ENCODE measurements at places on chromosomes 12 and 14. TPM values are rescaled to one million over a fixed set of nuclear protein-coding genes. Genes with fewer than 3 reads are reported as not detected.

DNA sequence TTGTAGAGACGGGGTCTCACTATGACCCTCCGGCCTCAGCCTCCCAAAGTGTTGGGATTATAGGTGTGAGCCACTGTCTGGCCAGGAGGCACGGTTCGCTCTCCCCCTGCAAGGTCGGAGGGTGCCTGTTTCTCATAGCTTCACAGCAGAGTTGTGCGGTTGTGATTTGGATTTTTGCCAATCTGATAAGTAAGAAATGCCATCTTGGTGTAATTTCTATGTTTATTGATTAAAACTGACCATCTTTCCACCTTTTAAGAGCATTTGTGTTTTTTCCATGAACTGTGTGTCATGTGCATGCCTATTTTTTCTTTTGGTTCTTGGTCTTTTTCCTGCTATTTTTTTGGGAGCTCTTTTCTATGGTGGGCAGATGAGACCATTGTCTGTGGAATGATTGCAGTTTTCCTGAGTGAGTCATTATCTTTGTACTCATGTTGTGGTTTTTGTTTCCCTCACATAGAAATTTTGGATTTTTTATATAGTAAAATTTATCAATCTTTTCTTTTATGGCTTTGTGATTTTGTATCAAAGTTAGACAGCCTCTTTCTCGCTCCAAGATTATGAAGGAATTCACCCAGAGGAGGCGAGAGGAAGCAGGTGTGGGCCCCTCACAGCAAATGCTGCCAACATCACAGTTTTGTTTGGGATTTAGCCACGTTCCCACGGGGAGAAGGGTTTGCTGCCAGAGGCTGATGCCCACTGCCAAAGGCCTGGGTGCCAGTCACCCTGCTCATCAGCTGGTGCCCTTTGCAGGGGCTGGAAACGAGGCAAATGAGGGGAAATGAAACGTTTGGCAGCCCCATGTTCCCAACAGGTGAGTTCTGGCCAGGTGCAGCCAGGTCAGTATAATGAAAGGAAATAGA, 47.2 kb downstream of the RFX4 start:
- H3K4me3 ChIP-seq, result no peak overlapping the region
- H3K36me3 ChIP-seq, result no peaks in the 10 kb centered on the region
- no peaks in the 10 kb centered on the region for H3K4me1 ChIP-seq
- H3K27ac ChIP-seq, result no peak overlapping the region

- no peaks in the 10 kb centered on the region for H3K4me1 ChIP-seq
- no peak overlapping the region for H3K27ac ChIP-seq
- H3K36me3 ChIP-seq, result no peaks in the 10 kb centered on the region
- no peak for DNase-seq
Measured at GRCh38 chr12:41959271-41959670, 185.4 kb downstream of the GXYLT1 start.

DNA sequence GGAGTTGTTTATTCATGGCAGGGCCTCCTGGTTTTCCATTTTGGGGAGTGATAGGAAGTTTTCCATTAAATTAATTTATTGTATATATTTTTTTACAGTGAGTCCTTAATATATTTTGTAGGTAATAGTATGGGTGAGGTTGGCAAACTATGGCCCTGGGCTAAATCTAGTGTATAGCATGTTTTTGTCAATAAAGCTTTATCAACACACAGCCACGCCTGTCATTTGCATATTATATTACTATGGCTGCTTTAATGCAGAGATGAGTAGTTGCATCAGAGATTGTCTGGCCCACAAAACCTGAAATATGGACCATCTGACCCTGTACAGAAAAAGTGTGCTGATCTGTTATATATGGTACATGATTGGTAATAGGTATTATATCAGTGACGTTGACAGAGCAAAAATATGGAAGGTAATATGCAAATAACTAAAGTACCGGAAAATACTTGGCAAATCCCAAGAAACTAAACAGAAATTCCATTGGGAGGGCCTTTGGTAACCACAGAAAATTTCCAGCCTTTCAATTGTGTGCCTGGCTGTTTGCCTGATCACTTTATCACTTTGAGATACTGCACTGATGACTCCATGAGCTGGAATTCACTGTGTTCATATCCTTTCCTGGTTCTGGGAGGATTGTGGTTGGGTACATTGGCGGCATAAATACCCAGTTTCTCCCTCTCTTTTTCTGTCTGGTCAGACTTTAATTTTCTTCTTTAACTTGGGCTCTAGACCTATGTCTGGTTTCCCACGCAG, 61.7 kb upstream of the RFLNA start:
- no peaks in the 10 kb centered on the region for H3K36me3 ChIP-seq
- no peak overlapping the region for H3K27ac ChIP-seq
- DNase-seq, result no peak
- H3K27me3 ChIP-seq, result peaks cover 5% of the 10 kb centered on the region
- H3K4me1 ChIP-seq, result peaks cover under 1% of the 10 kb centered on the region

Gene FSCB
- total RNA-seq, result not detected

DNA sequence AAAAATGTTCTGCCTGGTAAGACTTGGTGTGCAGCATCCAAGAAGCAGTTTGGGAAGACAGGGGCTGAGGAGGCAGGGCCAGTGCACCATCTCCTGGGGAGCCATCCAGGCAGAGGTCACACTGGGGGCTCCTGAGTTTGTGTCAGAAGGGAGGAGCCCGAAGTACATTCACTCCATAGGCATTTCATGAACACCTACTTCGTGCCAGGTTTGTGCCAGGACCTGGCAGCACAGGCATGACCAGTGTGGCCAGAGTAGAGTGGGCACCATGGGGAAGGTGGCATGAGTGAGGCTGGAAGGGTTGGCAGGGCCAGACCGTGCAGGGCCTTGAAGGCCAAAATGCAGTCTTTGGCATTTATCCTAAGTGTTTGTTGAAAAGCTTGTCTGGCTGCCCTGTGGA, 86.5 kb upstream of the RIN3 start:
- no peak for DNase-seq
- H3K27me3 ChIP-seq, result no peaks in the 10 kb centered on the region
- H3K36me3 ChIP-seq, result no peaks in the 10 kb centered on the region
- no peak overlapping the region for H3K4me3 ChIP-seq
- no peak overlapping the region for H3K27ac ChIP-seq

Gene FAM186B
- total RNA-seq, result 0.33 TPM

DNA sequence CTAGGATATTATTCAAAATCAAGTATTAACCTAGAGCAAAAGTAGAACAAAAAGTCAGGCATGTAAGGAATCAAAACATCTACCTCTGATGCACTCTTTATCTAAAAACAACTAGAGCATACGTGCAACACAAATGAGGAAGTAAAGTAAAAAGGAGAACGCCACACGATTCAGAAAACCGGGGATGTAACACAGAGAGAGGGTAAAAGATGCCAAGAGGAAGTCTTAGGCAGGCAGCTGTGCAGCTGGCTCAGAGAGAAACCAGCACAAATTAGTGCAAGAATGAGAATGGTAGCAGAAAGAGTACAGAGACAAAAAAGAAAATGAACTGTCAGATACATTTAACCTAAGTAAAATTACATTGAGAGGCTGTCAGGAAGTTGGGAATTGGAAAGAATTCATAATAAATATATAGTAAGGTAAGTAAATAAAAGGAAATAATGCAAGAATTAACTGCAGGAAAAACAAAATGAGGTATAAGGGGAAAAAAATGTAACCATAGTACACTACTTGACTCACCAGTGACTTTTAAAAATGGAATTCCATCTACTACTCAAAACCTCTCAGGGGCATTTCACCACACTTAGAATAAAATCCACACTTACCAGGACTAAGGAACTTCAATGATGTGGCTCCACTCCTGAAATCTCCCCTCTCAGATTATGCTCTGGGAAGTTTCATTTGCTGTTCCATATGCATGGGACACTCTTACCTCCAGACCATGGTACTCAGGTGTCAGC, 17.1 kb downstream of the BCAT1 start:
- H3K36me3 ChIP-seq, result no peaks in the 10 kb centered on the region
- H3K4me3 ChIP-seq, result no peak overlapping the region
- no peak overlapping the region for H3K27ac ChIP-seq
- H3K4me1 ChIP-seq, result no peaks in the 10 kb centered on the region
- DNase-seq, result no peak
- no peaks in the 10 kb centered on the region for H3K27me3 ChIP-seq

- H3K4me1 ChIP-seq, result no peaks in the 10 kb centered on the region
- H3K27me3 ChIP-seq, result no peaks in the 10 kb centered on the region
- no peak for DNase-seq
- no peak overlapping the region for H3K27ac ChIP-seq
Measured at GRCh38 chr14:25086081-25086480, 36.1 kb upstream of the STXBP6 start.

DNA sequence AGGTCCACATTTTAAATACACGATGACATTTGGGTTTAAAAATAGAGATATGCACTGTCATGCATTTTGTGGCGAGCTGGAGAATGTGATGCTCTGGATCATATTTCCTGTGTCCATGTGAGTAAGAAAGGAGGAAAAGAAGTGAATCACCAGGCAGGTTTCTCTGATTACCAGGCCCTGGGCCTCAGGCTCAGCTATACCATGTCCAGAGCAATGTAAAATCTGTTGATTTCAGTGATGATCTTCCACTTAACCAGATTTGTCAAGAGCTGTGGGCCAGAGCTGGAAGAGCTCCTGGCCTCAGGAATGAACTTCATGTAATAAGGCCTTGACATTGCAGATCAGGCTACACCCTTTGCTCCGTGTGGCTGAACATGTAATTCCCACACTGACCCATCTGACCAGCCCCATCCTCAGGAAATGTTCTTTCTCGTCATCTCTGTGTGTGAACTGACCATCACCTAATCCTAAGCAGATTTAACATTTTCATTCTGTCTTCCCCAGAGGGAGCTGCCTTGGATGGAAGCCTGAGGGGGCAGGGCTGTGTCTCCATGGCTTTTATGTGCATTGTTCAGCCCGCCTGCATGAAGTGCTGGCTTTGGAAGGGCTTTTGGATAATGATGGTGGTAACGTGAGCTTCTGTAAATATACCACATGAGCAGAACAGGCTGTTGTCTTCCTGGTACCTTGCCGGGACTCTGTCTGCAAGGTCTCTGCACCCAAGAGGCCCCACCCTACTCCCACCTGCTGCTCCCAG, 54.5 kb downstream of the CRACR2A start:
- DNase-seq, result no peak
- no peak overlapping the region for H3K4me3 ChIP-seq
- no peak overlapping the region for H3K27ac ChIP-seq
- H3K36me3 ChIP-seq, result peaks cover 36% of the 10 kb centered on the region
- H3K4me1 ChIP-seq, result no peaks in the 10 kb centered on the region

DNA sequence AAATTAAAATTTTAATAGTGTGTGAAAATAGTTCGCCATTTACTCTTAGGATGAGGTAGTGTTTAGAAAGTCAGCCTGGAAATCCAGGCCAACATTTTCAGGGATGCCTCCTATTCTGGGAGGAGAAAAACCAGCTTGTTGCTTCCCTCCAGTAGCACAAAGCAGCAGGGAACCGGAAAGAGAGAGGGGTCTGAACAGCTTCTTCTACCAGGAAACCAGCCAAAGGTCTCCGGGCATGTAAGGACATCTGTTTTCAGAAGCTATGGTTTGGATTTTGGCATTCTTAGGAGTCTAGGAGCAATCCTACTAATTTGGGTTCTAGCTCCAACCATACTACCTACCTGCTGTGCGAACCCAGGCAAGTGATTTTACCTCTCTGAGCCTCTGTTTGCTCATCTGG, 85.3 kb downstream of the DPF3 start:
- H3K4me1 ChIP-seq, result peaks cover 17% of the 10 kb centered on the region
- no peaks in the 10 kb centered on the region for H3K27me3 ChIP-seq
- no peak for DNase-seq
- H3K36me3 ChIP-seq, result no peaks in the 10 kb centered on the region
- no peak overlapping the region for H3K27ac ChIP-seq
- H3K4me3 ChIP-seq, result no peak overlapping the region

Gene KRT74
- 0.79 TPM for total RNA-seq

Gene ARL6IP4
- 136 TPM for total RNA-seq

- peaks cover 71% of the 10 kb centered on the region for H3K27me3 ChIP-seq
- no peaks in the 10 kb centered on the region for H3K36me3 ChIP-seq
- no peak overlapping the region for H3K27ac ChIP-seq
- H3K4me3 ChIP-seq, result no peak overlapping the region
- no peak for DNase-seq
- H3K4me1 ChIP-seq, result peaks cover 29% of the 10 kb centered on the region
Measured at GRCh38 chr12:53696285-53696654, 20.4 kb upstream of the ATP5MC2 start.

Gene EEA1
- 21.4 TPM for total RNA-seq

DNA sequence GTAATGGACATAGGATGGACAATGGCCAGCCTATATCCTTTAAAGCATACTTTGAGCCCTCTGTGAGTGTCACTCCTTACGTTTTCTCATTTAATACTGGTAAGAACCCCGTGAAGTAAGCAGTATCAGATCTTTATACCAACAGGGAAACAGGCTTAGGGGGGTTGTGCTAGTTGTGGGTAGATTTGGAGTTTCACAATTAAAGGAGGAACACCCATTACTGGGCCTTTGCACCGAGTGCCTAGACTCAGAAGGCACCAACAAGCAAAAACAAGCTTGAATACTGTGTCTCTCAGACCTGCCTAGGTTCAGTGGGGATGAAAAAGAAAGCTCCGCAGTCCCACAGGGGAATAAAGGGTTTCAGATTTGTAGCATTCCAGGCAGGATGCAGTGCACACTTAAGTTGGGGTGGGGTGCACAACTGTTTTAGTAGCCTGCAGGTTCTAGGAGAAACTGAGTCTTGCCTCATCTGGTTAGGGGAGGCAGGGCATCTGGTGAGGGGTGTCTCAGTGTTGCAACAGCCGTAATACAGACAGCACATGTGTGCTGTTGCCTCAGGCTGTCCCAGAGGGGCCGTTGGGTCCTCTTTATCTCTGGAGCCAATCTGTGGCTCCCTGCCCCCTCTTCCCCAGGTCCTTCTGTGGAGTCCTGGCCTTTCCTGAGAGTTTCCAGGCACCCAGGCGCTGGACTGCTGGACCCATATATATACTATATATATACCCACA, 51.2 kb downstream of the IRAK3 start:
- H3K27me3 ChIP-seq, result no peaks in the 10 kb centered on the region
- DNase-seq, result no peak
- no peak overlapping the region for H3K27ac ChIP-seq
- H3K4me3 ChIP-seq, result no peak overlapping the region
- no peaks in the 10 kb centered on the region for H3K36me3 ChIP-seq

Gene PDE3A
- total RNA-seq, result not detected

DNA sequence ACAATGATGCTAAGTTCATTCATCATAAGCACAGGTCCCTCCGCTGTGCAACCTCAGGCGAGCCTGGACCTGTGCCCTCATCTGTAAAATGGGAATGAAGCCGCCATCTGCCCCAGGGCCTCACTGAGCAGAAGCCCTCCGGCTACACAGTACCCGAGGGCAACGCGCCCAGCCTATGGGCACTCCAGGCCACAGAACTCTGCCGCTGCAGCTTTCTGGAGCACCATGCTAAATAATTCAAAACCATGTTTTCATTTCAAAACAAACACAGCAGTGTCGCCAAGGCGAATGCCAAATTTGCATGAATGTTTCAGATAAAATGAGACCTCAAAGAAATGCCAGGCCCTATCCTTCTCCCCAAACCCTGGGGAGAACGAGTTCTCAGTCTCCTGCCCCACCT, 4.0 kb downstream of the NCOR2 start:
- H3K4me1 ChIP-seq, result peaks cover 46% of the 10 kb centered on the region
- DNase-seq, result no peak
- H3K27ac ChIP-seq, result no peak overlapping the region
- H3K27me3 ChIP-seq, result no peaks in the 10 kb centered on the region

All from T-cell (primary cell).